ENCODE measurements at places on chromosomes 5 and 9. TPM values are rescaled to one million over a fixed set of nuclear protein-coding genes. Genes with fewer than 3 reads are reported as not detected.

DNA sequence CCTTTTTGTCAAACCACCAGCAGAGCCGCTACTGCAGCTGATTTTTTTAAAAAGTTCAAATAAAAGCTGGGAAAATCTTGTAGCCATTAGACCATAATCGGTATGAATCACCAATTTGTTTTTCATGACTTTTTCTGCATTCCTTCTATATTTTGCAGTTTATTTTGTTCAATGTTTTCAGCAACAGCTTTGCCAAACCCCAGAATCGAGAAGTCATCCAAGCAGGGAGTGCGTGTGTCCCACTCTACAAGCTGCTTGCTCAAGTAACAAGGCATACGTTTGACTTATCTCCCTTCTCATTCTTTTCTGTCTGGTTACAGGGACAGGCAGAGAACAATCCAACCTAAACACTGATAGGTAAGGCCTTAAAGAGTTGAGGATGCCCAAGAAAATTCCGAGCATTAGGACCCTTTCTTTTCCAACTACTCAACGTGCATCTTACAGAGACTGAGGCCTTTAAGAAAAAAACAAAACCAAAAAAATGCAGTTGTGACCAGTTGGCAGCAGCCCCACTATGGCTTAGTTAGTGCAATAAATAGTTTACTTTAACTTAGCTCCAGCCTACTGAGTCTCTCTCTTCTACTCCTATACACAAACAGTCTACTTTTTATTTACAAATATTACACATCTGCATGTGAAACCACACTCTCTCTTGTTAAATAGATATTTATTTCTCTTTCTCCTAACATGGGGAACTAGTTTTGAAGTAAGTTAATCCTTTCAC is 134.7 kb upstream of the SLIT3 start:
- no peak overlapping the region for H3K27ac ChIP-seq
- peaks cover 15% of the 10 kb centered on the region for H3K4me1 ChIP-seq
- H3K27me3 ChIP-seq = no peaks in the 10 kb centered on the region
- H3K4me3 ChIP-seq = no peak overlapping the region
- DNase-seq = no peak
- no peaks in the 10 kb centered on the region for H3K36me3 ChIP-seq

- no peaks in the 10 kb centered on the region for H3K4me1 ChIP-seq
- no peak for DNase-seq
- no peak overlapping the region for H3K4me3 ChIP-seq
- no peaks in the 10 kb centered on the region for H3K27me3 ChIP-seq
- no peaks in the 10 kb centered on the region for H3K36me3 ChIP-seq
Observed at GRCh38 chr9:2798423-2798822, 45.5 kb downstream of the PUM3 start.

CNTLN gene
- 7.0 TPM for total RNA-seq

HAVCR1 gene
- 135 TPM for total RNA-seq

DNA sequence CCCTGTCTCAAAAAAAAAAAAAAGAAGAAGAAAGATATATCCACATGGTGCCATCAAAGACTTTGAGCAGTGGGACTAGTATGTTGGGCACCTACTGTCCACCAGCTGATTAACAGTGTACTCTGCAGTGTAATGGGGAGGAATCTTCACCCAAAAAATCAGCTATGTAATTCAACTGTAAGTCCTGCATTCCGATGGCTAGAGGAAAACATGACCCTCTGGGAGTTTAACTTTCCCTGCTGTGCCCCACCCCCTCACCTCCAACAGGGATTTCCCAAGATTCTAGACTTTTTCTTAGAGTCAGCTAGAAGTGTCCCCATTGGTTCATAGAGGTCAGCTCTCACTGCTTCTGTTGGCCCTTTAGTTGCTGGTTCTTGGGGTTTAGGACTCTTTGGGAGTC is 221.2 kb upstream of the CLINT1 start:
- no peaks in the 10 kb centered on the region for H3K36me3 ChIP-seq
- no peaks in the 10 kb centered on the region for H3K4me1 ChIP-seq
- DNase-seq = no peak
- H3K27me3 ChIP-seq = no peaks in the 10 kb centered on the region
- H3K27ac ChIP-seq = no peak overlapping the region

- no peaks in the 10 kb centered on the region for H3K4me1 ChIP-seq
- no peaks in the 10 kb centered on the region for H3K27me3 ChIP-seq
- no peak overlapping the region for H3K27ac ChIP-seq
- no peak overlapping the region for H3K4me3 ChIP-seq
Observed at GRCh38 chr5:169074839-169075238, 226.1 kb downstream of the SLIT3 start.

TAF1L gene
- total RNA-seq = not detected

All from Caco-2 (cell line).